ENCODE measurements at places on chromosomes 7 and 10.

DNA sequence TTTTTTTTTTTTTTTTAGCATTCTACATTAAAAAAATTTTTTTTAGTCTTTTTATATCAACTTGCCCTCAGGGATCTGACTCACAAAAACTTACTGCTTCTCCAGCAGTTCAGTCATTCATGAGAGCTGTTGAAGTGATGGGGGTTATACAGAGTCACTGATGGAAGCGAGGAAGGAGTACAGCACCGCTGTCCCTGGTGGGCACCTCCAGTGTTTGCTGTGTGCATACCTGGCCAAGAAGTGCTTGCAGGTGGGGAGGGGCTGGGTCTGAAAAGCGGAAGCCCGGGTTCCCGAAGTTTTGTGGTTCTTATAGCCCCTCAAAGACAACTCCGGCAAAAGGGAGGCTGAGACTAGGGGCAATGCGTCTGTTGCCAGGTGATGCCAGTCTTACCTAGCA, 46.2 kb downstream of the MINDY4 start:
- DNase-seq = no peak

DNA sequence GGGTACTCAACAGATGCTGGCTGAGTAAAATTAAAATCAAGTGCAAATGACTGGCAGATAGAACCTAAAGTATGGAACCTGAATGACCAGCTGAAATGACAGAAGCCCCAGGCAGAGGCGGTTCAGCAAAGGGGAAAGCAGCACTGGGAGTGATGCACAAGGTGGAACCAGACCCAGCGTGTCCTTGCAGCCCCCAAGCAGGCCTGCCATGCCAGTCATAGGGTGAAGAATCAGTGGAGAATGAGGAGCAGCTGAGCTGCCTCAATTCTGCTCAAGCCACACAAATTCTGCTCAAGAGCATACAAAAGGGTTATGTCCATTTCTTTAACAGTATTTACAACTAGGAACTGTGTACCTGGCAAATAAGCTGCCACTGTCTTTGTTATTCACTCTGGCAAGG, 8.7 kb downstream of the ACTR1A start:
- no peak for DNase-seq

- DNase-seq = no peak
Measured at GRCh38 chr7:135943134-135943879, 33.9 kb downstream of the MTPN start.

GRCh38 chr7:114865564-114865963, 56.3 kb upstream of the MDFIC start:
- peak; percentile 25 for DNase-seq

DNA sequence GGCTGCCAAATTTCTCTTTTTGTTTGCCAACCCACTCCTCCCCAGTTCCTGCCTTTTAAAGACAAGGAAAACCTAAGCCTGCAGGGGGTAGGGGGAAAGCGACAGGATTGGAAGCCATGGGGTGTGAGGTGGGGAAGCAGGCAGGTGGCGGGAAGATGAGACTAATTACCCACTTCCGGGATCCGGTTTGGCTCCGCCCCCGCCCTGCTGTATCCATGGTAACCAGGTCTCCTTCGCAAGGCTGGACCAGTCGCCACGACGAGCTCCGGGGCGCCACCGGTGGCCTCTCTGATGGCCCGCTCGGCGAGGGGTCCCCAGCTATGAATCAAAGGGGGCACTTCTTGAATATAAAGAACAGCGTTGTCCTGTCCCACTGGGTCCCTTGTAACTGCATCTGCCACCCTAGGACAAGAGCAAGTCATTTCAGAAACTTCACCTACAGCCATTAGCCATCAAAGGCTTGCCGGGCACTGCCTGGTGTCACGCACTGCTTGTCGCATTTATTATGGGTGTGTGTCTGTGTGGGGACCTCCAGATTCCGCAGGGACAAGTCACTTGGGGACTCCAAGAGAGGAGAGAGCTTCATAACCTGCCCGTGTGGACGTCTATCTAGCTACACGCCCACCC, 55.4 kb upstream of the LMTK2 start:
- DNase-seq = no peak

GRCh38 chr7:3896169-3896765, 595.2 kb downstream of the SDK1 start:
- DNase-seq = peak; percentile 36

GRCh38 chr7:157889480-157889879, 552.7 kb downstream of the DNAJB6 start:
- DNase-seq = no peak

GRCh38 chr10:60048091-60048501, 141.7 kb upstream of the CCDC6 start:
- no peak for DNase-seq
